ENCODE measurements at places on chromosomes 13 and 19. TPM values are rescaled to one million over a fixed set of nuclear protein-coding genes. Genes with fewer than 3 reads are reported as not detected.

DNA sequence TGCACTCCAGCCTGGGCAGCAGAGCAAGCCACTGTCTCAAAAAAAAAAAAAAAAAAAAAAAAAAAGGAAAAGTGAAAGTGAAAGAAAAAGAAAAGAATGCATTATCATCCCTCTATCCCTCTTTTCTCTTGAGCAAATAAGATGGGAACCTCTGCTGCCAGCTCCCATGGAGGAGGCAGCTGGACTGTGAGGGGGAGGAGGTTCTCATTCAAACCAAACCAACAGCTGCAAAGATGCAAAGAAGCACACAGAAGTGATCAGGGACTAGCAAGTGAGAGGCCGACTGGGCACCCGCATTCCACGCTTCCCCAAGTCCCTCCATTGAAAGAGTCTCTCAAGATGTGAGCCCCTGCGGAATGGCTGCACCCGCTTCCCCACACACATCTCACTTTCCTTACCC is 63.5 kb downstream of the TSHZ3 start:
- DNase-seq, result peak; percentile 51

DNA sequence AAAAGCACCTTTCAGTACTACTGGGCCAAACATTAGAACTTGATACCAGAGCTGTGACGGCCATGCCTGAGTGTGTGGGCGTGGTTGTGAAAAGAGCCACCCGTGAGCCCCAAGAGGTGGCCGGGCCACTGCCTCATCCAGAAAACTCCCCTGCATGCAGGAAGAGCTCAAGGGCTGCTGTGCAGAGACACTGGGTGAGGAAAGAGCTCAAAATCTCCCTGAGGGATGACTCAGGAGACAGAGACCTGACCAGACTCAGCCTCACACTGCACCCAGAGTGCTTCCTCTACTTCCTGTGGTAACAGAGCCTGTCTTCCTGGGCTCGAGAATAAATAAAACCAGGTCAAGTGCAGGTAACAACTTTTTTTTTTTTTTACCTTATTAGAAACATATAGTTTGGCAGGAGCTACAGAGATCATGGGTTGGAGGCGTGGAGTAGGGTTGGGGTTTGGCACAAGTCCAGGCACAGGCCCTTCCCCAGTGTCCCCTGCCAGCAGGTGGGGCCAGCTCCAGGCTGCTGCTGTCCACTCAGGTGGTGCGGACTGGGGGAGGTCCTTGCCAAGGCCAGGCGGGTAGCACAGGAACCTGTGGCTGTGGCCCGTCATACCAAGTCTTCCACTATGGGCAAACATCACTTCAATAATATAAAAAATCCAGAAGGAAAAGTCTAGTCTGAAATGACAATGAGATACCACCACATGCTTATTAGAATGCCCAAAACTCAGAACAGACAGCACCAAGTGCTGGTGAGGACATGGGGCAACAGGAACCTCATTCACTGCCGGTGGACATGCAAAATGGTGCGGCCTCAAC is 25.5 kb downstream of the ELL start:
- DNase-seq, result no peak

DNA sequence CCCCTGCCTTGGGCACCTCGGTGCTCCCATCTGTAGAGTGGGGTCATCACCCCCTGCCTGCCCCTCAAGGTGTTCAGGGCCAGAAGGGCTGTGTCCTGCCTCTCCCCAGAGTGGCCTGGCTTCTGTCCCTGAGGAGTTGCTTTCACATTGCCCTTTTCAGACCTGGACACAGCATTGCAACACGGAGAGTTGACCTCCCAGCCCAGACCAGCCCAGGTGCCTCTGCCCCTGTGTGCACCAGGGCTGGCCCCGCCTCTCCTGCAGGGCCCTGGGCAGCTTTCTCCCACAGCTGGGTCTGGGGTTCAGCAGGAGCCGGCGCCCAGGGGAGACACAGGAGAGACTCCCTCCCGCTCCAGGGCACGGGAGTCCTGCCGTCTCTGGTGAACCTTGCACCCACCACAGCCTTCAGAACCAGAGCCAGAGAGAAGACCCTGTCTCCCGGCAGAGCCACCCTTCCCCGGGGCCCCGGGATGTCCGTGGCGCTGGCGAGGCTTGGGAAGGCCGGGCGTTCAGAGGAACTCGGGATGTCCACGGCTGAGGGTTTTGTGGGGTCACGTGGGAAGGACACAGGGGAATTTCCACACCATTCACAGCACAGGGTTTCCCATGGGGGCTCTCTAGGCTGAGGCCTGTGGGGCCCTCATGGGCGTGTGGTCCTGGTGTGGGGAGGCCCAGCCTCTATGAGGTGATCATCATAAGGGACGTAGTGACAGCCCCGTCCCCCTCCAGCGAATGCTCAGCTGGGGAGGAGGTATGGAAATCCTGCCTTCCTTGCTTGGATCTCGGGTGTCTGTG is 23.2 kb downstream of the C13orf46 start:
- DNase-seq, result no peak

GRCh38 chr19:39310558-39311311 is 9.9 kb downstream of the LRFN1 start:
- DNase-seq, result no peak

DNA sequence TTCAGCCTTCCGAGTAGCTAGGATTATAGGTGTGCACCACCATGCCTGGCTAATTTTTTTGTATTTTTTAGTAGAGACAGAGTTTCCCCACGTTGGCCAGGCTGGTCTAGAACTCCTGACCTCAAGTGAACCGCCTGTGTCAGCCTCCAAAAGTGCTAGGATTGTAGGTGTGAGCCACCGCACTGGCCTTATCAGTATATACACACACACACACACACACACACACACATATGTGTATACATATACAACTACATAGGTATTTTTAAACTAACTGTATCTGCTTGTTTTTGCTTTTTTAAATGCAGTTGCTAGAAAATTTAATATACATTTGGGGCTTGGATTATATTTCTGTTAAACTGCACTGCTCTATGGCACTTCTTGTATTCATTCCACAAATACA is 3.1 kb downstream of the CARD8 start:
- no peak for DNase-seq

HSPB6 gene
- polyA plus RNA-seq, result 53.1 TPM
